HuH-7 (cell line): ENCODE measurements at places on chromosomes 6 and 20.
A peak's percentile ranks its signal among the peaks of the same experiment; 100 is the strongest.

DNA sequence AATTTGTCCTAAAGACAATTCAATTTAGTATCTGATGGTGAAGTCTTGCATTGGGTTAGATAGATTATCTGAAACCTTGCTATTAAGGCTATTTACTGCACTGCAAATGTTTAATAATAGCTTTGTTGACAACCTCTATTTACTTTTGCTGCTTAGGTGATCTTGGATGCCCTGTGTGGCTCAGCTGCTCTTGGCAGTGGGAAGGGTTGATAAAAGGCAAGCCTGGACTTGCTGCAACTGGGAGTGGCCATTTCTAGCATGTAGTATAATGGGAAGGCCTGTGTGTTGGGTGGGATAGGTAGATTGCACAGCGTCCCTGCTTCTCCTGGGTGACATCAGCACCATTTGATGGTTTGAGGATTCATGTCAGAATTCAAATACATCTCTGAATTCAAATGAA is 49.1 kb downstream of the ARMC2 start:
- DNase-seq: peak; percentile 26

- DNase-seq: no peak
Measured at GRCh38 chr20:51022803-51023616, at the start of gene KCNG1. KCNG1 (minus strand) TSS chr20:51023107; CDS start chr20:51010338, 12,769 bp downstream.

DNA sequence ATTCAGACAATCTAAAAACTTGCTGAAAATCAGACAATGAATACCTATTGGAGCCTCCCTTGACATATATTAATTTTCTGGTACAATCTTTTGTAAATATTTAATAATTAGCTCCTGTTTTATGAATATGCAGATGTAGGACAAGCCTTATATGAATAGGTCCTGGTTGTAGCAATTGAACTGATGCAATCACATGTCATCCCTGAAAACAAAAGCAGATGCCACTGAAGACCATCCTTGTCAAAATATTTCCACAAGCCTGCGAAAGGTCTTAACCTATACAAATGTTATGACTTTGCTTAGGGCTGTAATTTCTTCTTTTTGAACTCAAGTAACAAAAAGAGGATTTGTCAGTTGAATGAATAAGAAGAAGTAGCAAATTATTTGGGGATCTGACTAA is 722.1 kb downstream of the EYS start:
- no peak for DNase-seq

- DNase-seq: peak; percentile 84
Measured at GRCh38 chr20:25233016-25233772, 14.7 kb upstream of the PYGB start.

GRCh38 chr20:23049201-23050075 is at the start of gene THBD:
THBD (minus strand) TSS chr20:23049672; CDS start chr20:23049504, 168 bp downstream.
- no peak for DNase-seq

DNA sequence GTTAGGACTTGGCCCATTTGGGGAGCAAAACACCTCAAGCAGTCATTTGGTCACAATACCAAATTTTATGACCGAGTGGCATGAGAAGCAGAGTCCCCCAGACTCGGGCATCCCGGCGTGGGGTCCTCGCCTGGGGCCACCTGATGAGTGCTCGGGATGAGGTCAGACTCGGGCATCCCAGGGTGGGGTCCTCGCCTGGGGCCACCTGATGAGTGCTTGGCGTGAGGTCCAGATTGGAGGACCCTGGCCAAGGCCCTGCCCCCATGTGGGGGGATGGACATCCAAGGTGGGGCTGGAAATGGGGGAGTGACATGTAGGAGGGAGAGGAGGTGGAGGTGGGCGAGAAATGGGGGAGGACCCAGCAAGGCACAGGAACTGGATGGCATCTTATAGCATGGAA is 56.1 kb upstream of the CST7 start:
- no peak for DNase-seq

DNA sequence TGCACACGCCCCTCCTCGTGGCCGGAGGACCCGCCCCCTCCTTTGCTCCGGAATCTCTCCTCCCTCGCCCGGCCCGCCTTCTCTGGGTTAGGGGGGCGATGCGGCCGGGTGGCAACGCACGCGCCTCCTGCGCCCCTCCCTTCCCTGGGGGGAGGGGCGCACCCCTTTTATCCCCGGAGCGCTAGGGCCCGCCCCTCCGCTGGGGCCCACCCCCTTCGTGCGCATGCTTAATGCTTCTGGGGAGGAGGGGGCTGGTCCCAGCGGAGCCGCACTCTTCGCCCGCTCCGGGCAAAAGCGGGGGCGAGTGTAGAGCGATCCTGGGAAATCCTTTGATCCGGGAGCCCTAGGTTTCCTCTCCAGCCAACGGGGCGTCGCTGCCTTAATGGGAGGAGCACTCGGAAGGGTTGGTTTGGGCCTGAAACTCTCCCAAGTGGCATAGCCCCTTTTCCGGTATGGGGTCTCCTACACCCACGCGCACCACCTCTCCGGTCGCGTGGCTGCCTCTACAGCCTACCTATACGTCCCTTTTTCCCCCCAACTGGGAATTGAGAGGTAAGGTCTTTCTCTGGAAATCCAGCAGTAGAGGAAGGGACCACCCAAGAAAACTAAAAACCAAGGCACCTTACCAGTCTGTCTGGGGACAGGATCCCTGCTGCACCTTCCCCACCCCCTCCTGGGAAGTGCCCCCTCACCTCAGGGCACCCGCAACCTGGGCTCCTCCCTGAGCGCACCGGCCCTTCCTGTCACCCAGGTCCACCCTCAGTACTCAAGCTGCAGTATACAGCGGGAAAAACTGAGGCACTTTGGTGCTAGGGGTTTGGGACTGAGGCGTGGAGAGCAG is 2.1 kb downstream of the SOX12 start:
- peak; percentile 92 for DNase-seq

- DNase-seq: no peak
Measured at GRCh38 chr20:59047938-59048680, 5.5 kb upstream of the PRELID3B start.

DNA sequence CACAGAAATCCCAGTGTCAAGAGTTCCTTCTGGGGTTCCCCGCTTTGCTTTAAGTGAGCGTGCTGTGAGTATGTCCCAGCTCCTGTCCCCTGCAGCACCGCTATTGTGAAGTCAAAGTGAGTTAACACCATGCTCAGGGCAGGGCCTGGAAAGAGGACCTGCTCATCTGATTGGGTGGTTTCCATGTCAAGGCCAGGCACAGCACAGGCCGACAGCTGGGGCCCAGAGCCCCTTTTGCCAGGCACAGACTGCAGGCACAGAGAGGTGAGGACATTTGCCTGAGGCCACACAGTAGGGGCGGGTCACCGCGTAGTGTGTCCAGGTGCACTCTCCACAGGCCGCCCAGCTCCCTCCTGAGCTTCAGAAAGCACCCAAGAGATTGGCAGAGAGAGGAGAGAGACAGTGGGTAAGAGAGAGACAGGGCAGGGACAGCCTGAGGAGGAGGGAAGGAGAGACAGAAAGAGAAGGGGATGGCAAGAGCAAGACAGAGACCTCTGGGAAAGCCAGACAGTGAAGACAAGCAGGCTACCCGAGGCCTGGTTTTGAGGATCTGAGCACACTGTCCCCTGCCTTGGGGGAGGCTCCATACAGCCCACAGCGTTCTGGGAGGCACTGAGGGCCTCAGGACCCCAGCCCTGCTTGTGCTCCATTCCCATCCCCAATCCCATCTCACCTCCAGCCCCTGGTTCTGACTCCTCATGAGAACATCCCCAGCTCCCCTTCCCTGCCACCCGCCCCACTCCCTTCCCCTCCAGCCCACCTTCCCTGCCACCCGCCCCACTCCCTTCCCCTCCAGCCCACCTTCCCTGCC is 6.5 kb upstream of the BPIFB1 start:
- DNase-seq: no peak
